ENCODE measurements at places on chromosomes 2 and 18.

- DNase-seq, result no peak
These were observed 338.4 kb downstream of the FIGN start for GRCh38 chr2:163397451-163397850.

- no peak for DNase-seq
These were observed 13.9 kb downstream of the IWS1 start for GRCh38 chr2:127512362-127512761.

- DNase-seq, result no peak
These were observed 50.0 kb downstream of the EML4 start for GRCh38 chr2:42219160-42219559.

DNA sequence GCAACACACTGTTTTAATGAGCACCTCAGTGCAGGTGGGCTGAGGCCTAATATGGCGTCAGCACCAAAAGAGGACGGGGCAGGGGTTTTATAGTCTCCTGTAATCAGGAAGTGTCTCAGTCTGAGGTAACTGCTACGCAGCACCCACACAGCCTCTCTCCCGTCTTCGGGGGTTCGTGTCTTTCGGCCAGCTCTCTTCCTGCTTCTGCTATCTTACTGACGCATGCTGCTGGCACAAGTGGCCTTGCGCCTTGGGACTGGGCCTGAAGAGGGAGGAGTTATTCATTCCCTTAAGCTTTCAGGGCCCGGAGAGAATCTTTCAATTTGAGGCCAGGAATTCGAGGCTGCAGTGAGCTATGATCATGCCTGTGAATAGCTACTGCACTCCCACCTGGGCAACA is 14.5 kb upstream of the PAPOLG start:
- DNase-seq, result no peak

- DNase-seq, result no peak
These were observed 20.6 kb upstream of the CNOT11 start for GRCh38 chr2:101231937-101232730.

- DNase-seq, result no peak
These were observed 103.3 kb upstream of the RBBP8 start for GRCh38 chr18:22829781-22830180.

DNA sequence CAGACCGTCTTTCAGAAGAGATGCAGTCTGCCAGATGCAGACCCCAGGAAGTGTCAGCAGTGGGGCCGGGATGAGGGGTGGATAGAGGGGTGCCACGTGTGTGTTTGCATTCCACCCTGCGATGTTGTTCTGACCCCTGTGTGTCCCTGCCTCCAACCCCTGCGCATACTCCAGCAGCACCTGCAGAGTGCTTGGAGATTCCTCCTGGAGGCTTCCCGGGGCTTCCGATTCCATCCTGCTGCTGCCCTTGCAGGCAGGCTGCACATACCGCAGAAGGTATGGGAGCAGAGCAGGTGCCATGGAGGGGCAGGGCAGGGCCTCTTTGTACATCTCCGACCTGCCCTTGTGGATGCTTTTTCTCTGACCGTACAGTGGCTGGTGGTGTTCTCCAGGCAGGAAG is 177.2 kb downstream of the SH3RF3 start:
- no peak for DNase-seq
